ENCODE measurements at places on chromosomes 11 and 22. TPM values are rescaled to one million over a fixed set of nuclear protein-coding genes. Genes with fewer than 3 reads are reported as not detected.

GRCh38 chr11:91404344-91404743 is 820.3 kb upstream of the FAT3 start:
- DNase-seq = no peak
- no peaks in the 10 kb centered on the region for H3K36me3 ChIP-seq
- no peak overlapping the region for H3K27ac ChIP-seq
- H3K27me3 ChIP-seq = no peaks in the 10 kb centered on the region
- H3K4me1 ChIP-seq = no peaks in the 10 kb centered on the region

MMP12 gene
- total RNA-seq = not detected

DNA sequence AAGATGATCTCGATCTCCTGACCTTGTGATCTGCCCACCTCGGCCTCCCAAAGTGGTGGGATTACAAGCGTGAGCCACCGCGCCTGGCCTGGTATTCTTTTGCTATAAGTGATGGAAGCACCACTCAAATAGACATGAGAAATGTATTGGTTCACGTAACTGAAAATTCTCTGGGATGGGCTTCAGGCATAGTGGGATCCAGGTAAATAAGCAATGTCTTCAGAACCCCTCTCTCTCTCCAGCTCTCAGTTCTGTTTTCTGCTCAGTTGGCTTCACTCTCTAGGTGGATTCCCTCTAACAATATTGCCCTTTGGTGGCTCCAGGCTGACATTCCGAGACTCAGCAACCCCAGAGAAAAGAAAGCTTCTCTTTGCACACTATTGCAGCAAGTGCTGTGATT is 889 bp upstream of the LHFPL7 start:
- H3K4me1 ChIP-seq = peaks cover 5% of the 10 kb centered on the region
- H3K4me3 ChIP-seq = no peak overlapping the region
- no peaks in the 10 kb centered on the region for H3K36me3 ChIP-seq
- no peaks in the 10 kb centered on the region for H3K27me3 ChIP-seq
- H3K27ac ChIP-seq = no peak overlapping the region

SPDYC gene
- 15.1 TPM for total RNA-seq

- no peak overlapping the region for H3K27ac ChIP-seq
These were observed 7.8 kb downstream of the CCDC90B start for GRCh38 chr11:83278351-83278750.

PKNOX2 gene
- total RNA-seq = not detected

GRCh38 chr11:7536100-7536499 is 22.3 kb downstream of the PPFIBP2 start:
- H3K36me3 ChIP-seq = no peaks in the 10 kb centered on the region
- no peaks in the 10 kb centered on the region for H3K4me1 ChIP-seq
- H3K4me3 ChIP-seq = no peak overlapping the region
- no peak overlapping the region for H3K27ac ChIP-seq
- peak; percentile 49 for DNase-seq

MS4A2 gene
- total RNA-seq = 1.5 TPM

MYRF gene
- 21.4 TPM for total RNA-seq

- H3K4me3 ChIP-seq = no peak overlapping the region
- DNase-seq = no peak
- no peaks in the 10 kb centered on the region for H3K36me3 ChIP-seq
These were observed 18.6 kb upstream of the SCN2B start for GRCh38 chr11:118194835-118195627.

DNA sequence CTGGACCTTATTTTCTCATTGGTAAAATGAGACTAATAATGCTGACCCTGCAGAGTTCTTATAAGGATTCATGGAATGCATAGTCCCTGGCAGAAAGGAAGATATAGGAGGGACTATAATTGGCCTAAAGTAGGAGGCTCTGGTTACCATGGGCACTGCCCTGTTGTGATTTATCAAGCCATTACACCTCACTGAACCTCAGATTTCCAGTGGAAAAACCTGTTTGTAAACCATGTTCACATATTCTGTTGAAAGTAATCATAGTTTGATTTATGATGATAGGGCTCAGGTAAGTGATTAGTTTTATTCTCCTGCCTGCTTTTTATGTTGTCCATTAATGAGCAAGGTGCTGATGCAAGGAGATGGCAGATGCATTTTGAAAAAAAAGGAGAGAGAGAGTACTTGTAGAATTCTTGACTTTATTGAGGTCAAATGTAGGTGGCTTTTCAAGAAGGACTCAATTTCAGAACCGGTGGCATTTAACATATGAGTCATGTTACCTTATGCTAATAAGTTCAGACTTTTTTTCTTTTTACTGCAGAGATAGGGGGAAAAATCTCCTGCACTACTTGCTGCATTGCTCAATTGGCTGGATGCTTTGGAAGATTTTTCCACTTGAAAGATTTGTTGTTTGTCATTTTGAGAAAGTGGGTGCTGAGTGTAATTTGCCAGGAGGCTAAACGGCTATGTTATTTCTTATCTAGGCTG is 14.6 kb downstream of the NF2 start:
- no peak overlapping the region for H3K4me3 ChIP-seq
- DNase-seq = no peak
- H3K36me3 ChIP-seq = no peaks in the 10 kb centered on the region
- H3K4me1 ChIP-seq = no peaks in the 10 kb centered on the region

GPR137 gene
- total RNA-seq = 26.7 TPM

DNA sequence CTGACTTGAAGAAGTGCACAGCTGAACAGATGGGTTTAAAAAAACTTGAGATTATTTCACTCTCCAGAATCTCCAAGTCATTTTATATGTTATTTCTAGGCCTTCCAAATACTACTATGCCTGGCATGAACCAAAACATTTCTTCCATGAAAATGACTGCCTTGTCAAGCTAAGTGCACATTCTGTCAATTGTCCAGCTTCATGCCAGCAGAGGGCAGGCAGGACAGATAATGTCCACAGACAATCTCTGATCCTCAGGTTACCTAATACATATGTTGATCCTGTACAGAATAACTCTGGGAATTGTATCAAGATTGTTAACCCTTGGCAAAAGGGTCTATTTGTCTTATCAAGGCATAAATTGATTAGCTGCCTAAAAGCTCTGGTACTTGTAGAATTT is 229.5 kb downstream of the AASDHPPT start:
- no peak overlapping the region for H3K4me3 ChIP-seq
- no peaks in the 10 kb centered on the region for H3K36me3 ChIP-seq
- no peak overlapping the region for H3K27ac ChIP-seq
- H3K4me1 ChIP-seq = no peaks in the 10 kb centered on the region

ASCL2 gene
- 1.2 TPM for total RNA-seq

CALCA gene
- not detected for total RNA-seq

DNA sequence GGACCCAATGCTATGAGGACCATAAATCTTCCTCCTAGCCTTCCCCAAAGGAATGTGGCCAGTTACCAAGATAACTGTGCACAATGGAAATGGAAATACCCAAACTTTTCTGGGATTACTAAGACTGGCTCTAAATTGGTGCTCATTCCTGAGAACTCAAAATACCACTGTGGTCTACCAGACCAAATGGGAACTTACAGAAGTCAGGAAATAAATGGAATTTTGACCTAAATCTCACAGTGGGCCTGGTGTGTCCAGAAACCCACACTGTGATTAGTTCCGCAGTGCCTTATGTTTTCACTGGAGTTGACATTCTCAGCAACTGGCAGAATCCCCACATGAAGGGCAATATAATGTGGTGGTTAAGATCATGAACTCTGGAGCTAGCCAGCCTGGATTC is 99.4 kb upstream of the ZC3H12C start:
- H3K36me3 ChIP-seq = no peaks in the 10 kb centered on the region
- no peaks in the 10 kb centered on the region for H3K27me3 ChIP-seq
- no peak overlapping the region for H3K27ac ChIP-seq
- no peak overlapping the region for H3K4me3 ChIP-seq
- no peaks in the 10 kb centered on the region for H3K4me1 ChIP-seq

DNA sequence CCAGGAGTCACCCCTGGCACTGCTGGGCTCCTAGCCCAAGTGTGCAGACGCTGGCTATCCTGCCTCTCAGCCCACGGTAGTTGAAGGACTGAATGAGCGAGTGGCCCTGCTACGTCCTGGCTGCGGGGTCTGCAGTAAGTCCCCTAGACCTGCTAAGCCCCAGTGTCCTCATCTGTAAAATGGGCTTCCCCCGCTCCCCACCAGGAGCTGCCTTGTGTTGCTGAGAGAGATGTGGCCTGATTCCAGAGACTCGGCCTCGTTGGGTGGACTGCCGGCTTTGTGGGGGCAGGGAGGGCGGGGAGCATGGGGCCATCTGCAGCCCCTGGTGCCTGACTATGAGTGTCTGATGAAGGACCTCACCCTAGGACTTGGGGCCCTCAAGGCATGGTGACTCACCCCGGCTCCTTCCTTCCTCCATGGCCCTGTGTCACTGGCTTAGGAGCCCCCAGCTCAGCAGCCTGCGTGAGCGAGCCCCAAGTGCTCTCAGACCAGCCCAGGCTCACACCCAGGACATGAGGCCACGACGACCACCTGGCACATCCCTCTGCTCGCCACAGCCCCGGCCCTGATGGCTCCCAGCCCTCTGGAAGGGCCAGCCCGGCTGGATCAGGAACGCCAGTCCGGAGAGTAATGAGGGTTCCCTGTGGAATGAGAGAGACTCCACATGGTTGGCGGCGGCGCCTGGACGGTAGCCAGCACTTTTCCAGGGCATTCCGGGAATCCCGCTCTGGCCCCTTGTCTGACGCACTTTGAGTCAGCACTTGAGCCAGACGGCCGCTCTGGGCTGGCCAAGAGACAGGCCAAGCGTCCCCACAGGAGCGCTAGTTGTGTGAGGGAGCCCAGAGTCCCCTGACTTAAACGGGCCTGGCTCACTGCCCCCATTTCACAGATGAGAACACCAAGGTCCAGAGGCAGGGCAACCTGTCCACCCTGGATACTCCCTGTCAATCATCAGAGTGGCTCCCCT is 50.5 kb upstream of the SHISAL1 start:
- H3K4me3 ChIP-seq = no peak overlapping the region
- H3K4me1 ChIP-seq = no peaks in the 10 kb centered on the region
- H3K27me3 ChIP-seq = peaks cover 35% of the 10 kb centered on the region
- DNase-seq = no peak
